ENCODE measurements at places on chromosomes 6 and 20. TPM values are rescaled to one million over a fixed set of nuclear protein-coding genes. Genes with fewer than 3 reads are reported as not detected.

GRCh38 chr6:136405420-136406029 is 115.9 kb upstream of the BCLAF1 start:
- no peak overlapping the region for H3K27ac ChIP-seq
- no peak for DNase-seq
- H3K36me3 ChIP-seq, result no peaks in the 10 kb centered on the region
- H3K4me3 ChIP-seq, result no peak overlapping the region
- H3K27me3 ChIP-seq, result no peaks in the 10 kb centered on the region

DNA sequence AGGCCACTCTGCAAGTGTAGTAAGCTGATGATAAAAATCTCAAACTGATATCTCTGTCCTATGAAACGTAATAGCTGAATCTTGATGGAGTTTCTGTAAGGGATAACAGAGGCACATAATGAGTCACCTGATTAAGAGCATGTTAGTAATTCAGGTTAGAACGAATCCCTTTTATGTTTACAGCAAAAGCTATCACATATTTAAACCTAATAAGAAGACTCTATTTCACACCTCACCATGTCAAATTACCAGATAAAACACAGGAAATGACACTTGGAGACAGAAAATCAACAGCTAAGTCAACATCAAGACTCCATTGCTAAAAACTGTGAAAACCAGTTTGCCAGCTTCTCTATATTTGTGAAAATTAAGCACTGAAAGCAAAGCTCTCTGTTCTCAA is 11.8 kb downstream of the CST7 start:
- no peak overlapping the region for H3K27ac ChIP-seq
- no peaks in the 10 kb centered on the region for H3K4me1 ChIP-seq
- no peak for DNase-seq
- H3K4me3 ChIP-seq, result no peak overlapping the region

DNA sequence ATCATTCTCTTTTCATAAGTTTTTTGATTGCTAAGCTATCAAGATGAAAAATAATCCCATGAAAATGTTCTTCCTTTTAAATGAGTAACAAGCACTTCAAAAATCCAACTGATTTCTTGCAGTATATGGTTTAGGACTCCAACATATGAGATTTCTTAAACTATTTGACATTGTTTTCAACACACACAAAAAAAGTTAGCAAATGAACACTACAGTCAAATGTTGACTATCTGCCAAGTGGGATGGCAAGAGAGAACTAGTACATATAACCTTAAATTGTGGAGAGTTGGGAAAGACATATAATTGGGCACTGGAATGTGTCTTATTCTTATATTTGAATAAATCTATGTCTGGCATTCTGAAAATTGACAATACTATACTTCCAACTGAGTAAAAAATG is 15.6 kb downstream of the COL21A1 start:
- H3K4me1 ChIP-seq, result no peaks in the 10 kb centered on the region
- H3K4me3 ChIP-seq, result no peak overlapping the region
- H3K27ac ChIP-seq, result no peak overlapping the region
- H3K36me3 ChIP-seq, result no peaks in the 10 kb centered on the region

GRCh38 chr6:169231790-169232506 is 21.7 kb downstream of the THBS2 start:
- no peaks in the 10 kb centered on the region for H3K4me1 ChIP-seq
- H3K36me3 ChIP-seq, result no peaks in the 10 kb centered on the region
- no peak for DNase-seq
- H3K4me3 ChIP-seq, result no peak overlapping the region
- no peaks in the 10 kb centered on the region for H3K27me3 ChIP-seq

- H3K4me3 ChIP-seq, result no peak overlapping the region
- H3K27ac ChIP-seq, result no peak overlapping the region
- no peaks in the 10 kb centered on the region for H3K36me3 ChIP-seq
- no peak for DNase-seq
Observed at GRCh38 chr20:62571669-62572344, 70.5 kb upstream of the SLCO4A1 start.

DNA sequence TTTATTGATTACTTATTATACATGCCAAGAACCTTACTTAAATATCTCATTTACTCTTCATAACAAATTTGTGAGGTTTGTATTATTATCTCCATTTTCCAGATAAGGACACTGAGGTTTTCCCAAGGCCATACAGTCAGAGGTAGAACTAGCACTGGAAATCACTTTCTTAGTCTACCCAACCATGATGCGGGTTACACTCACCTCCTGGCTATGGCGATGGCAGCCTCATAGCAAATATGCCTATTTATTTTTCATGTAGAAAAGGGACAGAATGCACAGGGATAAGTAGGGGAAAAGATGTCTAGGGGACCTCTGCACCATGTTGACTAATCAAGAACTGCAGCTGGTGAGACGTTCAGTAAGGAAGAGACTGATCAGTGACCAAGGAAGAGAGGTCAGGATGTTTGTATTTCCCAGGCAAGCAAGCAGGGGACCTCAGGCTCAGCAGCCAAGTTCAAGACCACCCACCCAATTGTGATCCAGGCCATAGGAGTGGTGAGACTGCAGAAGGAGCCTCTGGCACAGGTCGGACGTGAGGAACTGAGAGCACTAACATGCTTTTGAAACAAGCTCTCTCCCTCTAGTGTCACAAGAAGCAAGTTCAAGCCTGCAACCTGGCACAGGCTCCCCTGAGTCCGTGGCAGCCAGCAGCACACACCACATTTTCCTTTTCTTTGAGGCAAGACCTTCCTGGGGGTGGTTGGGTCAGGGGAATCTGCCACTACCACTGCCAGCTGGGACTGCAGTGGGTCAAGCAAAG is 97.8 kb downstream of the GMPR start:
- H3K36me3 ChIP-seq, result peaks cover 17% of the 10 kb centered on the region
- H3K4me1 ChIP-seq, result peaks cover 12% of the 10 kb centered on the region
- H3K4me3 ChIP-seq, result no peak overlapping the region
- DNase-seq, result no peak
- no peaks in the 10 kb centered on the region for H3K27me3 ChIP-seq

DNA sequence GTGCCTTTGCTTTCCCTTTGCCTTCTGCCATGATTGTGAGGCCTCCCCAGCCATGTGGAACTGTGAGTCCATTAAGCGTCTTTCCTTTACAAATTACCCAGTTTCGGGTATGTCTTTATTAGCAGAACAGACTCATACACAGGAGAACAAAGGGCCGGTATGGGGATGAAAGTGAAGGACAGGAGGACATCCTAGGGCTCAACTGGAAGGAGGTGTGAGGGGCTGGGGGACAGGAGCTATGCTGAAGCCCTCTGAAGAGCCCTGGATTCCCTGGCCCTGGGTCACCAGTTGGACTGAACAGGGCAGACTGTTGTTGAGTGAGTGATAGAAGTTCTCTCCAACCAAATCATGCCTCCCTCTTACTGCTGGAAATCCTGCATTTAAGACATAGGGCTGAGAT is 105.8 kb downstream of the SCML4 start:
- H3K27me3 ChIP-seq, result peaks cover 7% of the 10 kb centered on the region
- no peaks in the 10 kb centered on the region for H3K36me3 ChIP-seq
- no peak overlapping the region for H3K4me3 ChIP-seq
- peaks cover 1% of the 10 kb centered on the region for H3K4me1 ChIP-seq

DNA sequence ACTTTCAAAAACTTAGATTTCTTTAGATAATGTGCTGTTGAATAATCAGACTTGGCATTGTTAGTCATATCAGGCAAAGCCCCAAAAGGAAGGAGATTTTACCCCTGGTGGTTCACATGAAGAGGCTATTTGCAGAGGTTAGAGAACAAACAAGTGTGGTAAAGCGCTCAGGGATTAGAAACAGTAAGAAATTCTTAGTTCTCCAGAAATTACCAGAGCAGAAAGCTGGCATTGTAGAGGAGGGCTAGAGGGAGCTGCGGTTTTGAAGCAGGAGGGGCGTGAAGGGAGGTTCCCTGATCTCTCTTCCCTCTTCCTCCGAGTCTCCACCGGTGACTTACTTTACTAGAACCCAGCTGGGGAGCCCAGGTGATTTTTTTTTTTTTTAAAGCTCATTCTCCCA is 10.2 kb downstream of the MYO6 start:
- no peaks in the 10 kb centered on the region for H3K4me1 ChIP-seq
- DNase-seq, result no peak
- no peaks in the 10 kb centered on the region for H3K27me3 ChIP-seq

- no peaks in the 10 kb centered on the region for H3K36me3 ChIP-seq
- peaks cover 12% of the 10 kb centered on the region for H3K27me3 ChIP-seq
Observed at GRCh38 chr6:10413262-10413849, 1.5 kb downstream of the TFAP2A start.

DNA sequence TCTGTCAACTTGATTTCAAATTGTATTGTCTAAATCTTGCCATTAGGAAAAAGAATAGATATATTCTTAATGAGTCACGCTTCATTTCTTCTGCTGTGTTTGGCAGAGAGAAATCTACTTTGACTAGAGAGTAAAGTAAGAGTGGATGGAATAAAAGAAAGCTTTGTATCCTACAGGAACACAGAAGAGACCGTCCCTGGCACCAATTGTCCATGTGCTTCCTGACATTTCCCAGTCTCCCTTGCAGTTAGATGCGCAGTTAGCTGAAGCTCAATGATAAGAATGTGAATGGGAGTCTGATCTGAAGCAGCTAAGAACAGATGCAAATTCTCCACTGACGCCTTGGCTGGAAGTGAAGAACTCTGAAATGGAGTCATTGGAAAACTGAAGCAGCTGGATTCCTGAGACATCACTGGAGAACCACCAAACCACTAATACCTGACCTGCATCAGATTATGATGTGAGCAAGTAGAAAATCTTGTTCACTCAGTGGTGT is 528.2 kb upstream of the MARCKS start:
- H3K4me3 ChIP-seq, result no peak overlapping the region
- H3K4me1 ChIP-seq, result no peaks in the 10 kb centered on the region
- H3K36me3 ChIP-seq, result no peaks in the 10 kb centered on the region
- H3K27ac ChIP-seq, result no peak overlapping the region
- no peak for DNase-seq

DNA sequence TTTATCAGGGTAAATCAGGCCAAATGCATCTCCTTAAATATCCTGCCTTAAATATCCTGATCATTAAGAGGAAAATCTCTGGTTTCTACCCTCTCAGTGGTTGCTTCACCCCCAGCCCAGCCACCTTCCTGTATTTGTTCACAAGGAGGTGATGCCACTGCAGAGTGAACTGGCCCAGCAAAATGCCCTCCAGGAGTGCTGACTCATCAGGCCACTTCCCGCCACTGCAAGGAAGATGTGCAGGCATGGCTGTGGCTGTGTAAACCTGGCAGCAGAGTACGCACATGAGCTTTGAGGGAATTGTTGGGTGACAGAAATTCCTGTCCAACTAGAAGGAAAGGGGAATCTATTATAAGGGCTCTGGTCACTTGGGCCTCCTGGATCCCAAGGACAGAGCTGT is 13.8 kb downstream of the NQO2 start:
- no peaks in the 10 kb centered on the region for H3K27me3 ChIP-seq
- no peak for DNase-seq
- no peak overlapping the region for H3K27ac ChIP-seq

GRCh38 chr6:158552055-158552795 is 7.7 kb upstream of the TMEM181 start:
- H3K27ac ChIP-seq, result no peak overlapping the region
- no peaks in the 10 kb centered on the region for H3K27me3 ChIP-seq
- no peak overlapping the region for H3K4me3 ChIP-seq
- no peaks in the 10 kb centered on the region for H3K4me1 ChIP-seq
- H3K36me3 ChIP-seq, result no peaks in the 10 kb centered on the region

DNA sequence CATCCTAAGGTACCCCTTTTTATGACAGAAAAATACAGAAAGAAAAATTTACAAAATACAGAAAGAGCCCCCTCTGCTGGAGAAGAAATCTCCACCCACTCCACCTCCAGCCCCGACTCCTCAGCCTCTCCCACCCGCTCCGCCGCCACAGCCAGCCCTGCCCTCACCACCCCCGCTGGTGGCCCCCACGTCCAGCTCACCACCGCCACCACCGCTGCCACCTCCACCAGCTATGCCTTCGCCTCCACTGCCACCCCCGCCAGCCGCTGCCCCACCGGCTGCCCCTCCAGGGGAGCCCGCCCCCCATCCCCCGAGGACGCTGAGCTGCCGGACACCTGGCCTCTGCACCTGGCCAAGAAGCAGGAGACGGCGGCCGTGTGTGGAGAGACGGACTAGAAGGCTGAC is 17.7 kb downstream of the WFDC2 start:
- DNase-seq, result no peak
- H3K27me3 ChIP-seq, result no peaks in the 10 kb centered on the region
- H3K4me3 ChIP-seq, result no peak overlapping the region
- no peak overlapping the region for H3K27ac ChIP-seq

- H3K4me3 ChIP-seq, result no peak overlapping the region
- H3K4me1 ChIP-seq, result no peaks in the 10 kb centered on the region
- no peaks in the 10 kb centered on the region for H3K27me3 ChIP-seq
- no peak overlapping the region for H3K27ac ChIP-seq
Observed at GRCh38 chr6:80508885-80509630, 402.6 kb downstream of the BCKDHB start.

DNA sequence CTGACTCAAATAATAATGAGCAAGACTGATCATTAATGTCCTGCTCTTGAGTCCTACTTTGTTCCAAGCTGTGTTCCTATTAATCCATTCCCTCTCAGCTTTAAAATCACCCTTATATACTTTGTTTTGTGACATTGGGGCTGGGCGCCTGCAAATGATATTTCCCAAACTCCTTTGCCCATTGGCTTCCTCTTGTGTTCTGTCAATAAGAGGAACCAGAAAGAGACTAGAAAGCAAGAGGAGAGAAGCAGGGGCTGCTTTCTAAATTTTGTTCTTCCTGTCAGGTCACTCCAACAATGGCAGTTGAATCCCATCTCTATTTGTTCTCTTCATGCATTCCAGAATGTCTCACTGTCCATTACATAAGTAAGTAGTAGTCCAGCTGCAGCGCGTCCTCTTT is 21.6 kb upstream of the TRIM27 start:
- no peaks in the 10 kb centered on the region for H3K4me1 ChIP-seq
- H3K27ac ChIP-seq, result no peak overlapping the region
- H3K36me3 ChIP-seq, result no peaks in the 10 kb centered on the region
- no peaks in the 10 kb centered on the region for H3K27me3 ChIP-seq

DNA sequence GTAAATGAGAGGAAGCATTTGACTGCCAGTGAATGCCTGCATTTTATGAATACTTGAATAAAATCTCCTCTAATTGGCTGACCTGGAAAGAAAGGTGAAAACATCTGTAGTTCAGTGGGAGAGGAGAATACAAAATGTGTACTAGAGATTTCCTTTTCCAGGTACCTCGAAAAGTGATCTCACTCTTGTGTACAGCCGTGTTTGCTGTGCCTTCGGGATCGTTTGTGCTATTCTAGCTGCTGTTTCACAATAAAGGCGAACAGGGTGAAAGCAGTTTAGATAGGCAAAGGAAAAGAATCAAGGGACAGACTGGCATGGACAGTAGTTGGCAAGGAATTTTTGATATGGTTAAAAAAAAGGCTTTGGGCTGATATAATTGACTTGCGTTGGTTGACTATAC is 112.3 kb downstream of the ARID1B start:
- H3K27me3 ChIP-seq, result no peaks in the 10 kb centered on the region
- H3K4me1 ChIP-seq, result peaks cover 5% of the 10 kb centered on the region
- H3K27ac ChIP-seq, result no peak overlapping the region
- no peak for DNase-seq
- no peak overlapping the region for H3K4me3 ChIP-seq
- H3K36me3 ChIP-seq, result no peaks in the 10 kb centered on the region

DPPA5 gene
- total RNA-seq, result not detected

MOG gene
- not detected for total RNA-seq

TAF4 gene
- total RNA-seq, result 19.5 TPM

PRPF6 gene
- total RNA-seq, result 102 TPM

CDH26 gene
- total RNA-seq, result not detected

PPP1R16B gene
- total RNA-seq, result 89.9 TPM

MYT1 gene
- not detected for total RNA-seq

GRM1 gene
- not detected for total RNA-seq

SYTL3 gene
- 8.4 TPM for total RNA-seq

C20orf144 gene
- 0.11 TPM for total RNA-seq

All from GM12878 (cell line).